AG08396 (cell line): ENCODE measurements at places on chromosomes 5 and 9.

DNA sequence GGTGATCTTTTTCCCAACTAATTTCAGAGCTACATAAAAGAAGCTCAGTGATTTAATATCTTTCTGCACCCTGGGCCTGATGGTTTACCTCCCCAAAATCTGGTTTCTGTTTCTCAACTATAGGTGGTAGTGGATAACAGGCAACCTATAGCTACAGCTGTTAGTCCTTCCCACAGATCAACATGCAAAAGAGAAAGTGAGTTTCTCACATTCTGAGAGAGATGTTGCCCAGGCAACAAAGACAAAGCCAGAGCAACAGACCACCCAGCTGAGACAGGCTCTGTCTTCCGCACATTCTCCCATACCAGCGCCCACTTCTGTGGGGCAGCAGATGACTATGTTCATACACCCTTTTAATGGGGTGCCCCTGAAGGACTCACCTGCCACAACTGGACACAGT lies 40.7 kb upstream of the PPP2R2B start:
- DNase-seq = no peak

GRCh38 chr9:134222018-134222573 lies 57.7 kb upstream of the RNU6ATAC start:
- DNase-seq = no peak

DNA sequence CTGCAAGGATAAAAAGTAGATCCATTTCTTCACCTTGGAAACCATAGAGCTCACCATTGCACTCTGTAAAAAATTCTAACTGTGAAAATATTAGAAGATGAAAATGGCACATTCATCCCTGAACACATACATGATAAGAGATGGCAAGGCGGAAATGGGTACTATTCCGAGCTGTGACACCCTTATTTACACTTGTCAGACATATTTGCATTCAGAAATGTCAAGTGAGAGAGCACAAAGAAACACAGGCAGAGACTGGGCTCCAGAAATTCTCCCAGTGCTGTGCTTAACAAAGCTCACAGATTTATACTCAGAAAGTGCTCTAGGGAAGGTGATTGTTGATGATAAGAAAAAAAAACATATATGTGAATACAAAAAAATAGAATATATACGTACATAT lies 170.3 kb upstream of the PUM3 start:
- DNase-seq = no peak

GRCh38 chr5:41625571-41625970 lies 115.2 kb upstream of the PLCXD3 start:
- DNase-seq = no peak

DNA sequence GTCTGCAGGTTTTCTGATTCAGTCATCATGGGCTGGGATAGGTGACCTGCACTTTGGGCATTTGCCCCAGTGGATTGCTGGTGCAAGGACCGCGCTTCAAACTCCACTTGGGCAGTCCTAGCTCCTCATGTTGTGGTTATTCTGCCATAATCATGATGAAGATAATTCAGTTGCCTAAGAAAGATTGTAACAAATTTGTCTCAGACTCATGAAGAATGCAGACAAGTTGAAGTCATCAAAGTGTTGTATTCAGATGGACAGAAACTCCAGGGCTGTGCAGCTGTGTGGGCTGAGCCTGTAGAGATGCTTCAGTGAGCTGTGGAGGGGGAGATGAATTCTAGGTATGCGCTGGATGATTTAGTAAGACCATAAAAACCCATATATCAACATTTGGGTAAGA lies 38.5 kb downstream of the TARS1 start:
- DNase-seq = no peak
